ENCODE measurements at places on chromosomes 12 and 14.
A peak's percentile ranks its signal among the peaks of the same experiment; 100 is the strongest.

- DNase-seq, result no peak
These were observed 177.9 kb downstream of the ETV6 start for GRCh38 chr12:11827091-11828061.

DNA sequence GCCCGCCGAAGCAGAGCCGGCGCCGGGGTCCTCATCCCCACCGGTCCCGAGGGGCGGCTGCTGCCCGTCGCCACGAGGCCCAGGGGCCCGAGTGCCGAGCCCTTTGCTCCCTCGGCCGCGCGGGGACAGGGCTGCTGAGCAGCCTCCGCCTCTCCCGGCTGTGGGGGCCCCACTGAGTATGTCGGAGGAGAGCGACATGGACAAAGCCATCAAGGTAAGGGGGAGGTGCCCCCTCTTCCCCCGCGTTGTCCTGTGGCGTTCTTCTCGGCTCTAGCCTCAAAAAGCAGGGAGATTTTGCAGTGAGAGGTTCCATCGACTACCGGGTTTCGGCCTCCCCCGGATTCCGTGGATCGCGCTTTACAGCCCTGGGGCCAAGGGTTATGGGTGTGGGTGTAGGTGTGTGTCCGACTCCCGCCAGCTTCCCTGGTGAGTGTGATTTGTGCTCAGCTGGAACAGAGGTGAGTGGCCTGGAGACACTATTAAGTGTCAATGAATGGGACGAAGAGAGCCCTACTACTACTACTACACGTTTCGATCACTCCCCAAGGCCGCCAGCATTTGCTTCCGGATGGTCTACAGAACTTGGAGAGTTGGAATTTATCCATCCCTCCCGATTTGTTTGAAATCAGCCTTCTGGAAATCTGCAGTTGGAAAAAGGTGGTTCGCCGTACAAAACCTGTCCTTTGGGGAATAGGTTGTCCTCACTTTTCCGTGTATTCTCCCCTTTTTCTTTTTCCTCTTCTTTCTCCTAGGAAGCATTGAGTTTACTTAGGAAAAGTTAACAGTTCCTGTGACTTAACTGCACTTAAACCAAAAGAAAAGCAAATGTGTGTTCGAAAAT is 748 bp downstream of the MAPKAPK5 start:
- DNase-seq, result no peak

- DNase-seq, result no peak
These were observed 215.3 kb downstream of the CHST11 start for GRCh38 chr12:104672096-104672445.

DNA sequence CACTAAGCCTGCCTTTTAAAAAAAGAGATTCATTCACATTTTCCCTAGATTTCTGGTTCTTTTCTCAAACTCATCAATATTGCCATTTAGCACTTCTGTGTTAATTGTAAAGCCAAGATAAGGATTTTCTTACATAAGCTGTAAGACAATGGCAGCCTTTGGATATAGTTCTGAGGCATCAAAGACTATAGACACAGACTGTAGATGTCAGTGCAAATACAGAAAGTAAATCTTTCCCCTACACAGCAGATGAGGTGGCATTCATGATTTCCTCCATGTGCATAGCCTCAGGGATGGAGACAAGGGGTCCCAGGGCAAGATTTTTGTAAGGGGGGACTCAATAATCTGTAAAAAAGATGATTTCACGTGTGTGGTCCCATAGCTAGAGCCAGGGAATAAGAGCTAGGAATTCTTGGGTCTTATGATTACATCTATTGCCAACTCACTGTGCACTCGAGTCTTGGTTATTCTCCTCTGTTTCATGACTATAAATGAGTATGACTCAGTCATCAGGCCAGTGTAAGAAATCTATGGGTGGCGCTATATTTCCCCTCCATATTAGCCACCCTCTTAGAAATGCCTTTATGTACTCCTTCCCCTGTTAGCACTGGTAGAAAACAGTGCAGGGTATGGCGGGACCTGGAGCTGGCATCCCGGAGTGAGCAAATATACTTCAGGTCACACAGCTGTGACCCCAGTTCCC is 207.5 kb downstream of the EXOC5 start:
- DNase-seq, result no peak

DNA sequence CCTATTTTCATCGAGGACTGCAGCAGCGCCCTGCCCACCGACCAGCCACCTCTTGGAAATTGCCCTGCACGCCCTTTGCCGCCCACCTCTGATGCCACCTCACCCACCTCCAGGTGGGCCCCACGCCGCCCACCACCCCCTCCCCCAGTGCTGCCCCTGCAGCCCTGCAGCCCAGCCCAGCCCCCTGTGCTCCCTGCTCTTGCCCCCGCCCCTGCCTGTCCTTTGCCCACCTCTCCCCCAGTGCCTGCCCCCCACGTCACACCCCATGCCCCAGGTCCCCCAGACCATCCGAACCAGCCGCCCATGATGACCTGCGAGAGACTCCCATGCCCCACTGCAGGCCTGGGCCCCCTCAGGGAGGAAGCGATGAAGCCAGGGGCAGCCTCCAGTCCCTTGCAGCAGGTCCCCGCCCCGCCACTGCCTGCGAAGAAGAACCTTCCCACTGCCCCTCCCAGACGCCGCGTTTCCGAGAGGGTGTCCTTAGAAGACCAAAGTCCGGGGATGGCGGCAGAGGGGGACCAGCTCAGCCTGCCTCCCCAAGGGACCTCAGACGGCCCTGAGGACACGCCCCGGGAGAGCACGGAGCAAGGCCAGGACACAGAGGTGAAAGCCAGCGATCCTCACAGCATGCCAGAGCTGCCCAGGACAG is 96.5 kb downstream of the LGMN start:
- DNase-seq, result no peak

DNA sequence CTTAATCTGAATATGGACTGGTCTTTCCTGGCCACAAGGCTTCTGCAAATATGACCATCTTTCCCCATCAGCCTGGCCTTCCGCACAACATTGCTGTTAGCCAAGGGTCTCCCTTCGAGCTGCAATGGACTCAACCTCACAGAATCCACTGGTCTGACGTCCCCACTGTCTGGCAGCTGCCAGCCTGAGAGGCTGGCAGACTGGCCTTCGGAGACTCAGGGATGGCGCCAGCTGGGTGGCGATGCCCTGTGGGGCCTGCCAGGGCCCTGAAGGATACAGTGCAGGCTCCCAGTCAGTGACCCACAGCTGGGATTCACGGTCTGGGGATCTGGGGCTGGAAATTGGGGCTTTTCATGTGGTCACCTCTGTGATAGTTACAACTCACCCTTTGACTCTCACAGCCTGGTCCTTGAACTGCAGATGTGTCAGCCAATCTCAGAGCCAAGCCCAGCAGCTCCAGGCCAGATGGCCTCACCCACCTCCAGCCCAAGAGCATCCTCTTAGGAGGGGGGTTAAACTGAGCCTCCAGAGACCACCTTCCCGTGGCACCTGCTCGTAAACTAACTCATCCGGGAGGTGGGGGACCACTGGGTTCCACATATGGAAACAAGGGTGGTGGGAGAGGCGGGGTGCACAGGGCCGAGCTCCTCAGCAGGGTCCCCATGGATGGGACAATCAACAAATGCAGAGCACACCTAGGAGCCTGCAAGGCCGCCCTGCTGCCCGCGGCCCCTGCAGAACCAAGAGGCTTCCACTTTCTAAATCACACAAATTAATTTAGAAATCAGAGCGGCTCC is 21.1 kb upstream of the C14orf180 start:
- no peak for DNase-seq

DNA sequence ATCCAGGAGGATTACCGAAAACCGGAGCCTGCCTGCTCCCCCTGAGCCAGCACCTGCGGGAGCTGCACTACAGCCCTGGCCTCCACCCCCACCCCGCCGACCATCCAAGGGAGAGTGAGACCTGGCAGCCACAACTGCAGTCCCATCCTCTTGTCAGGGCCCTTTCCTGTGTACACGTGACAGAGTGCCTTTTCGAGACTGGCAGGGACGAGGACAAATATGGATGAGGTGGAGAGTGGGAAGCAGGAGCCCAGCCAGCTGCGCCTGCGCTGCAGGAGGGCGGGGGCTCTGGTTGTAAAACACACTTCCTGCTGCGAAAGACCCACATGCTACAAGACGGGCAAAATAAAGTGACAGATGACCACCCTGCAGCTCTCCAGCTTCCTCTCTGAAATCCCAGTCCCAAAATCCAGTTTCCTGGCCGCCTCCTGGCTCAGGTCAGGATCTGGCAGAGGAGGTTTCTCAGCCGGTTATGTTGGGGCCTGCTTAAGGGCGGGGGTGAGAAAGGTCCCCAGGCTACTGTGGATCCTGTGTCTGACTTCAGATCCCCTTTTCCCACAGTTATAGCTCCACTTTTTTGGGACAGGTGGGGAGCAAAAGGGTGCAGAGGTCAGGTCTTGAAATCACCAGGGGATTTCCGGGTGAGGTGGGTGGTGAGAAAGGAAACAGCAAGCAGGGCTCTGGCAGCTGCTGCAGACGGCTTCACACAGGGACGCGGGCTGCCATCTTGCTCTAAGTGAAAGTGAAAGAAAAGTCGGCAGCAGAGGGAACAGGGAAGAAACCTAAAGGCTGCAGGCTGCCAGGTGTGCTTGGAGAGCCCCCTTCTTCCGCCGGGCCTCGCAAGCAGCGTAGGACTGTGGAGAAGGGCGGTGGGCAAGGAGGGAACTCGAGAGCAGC is at the start of gene TAPBPL:
TSS of gene TAPBPL (plus strand) at position 695 of the 897 bp plus-strand sequence. CDS start 207 bp downstream, outside the sequence.
- peak; percentile 83 for DNase-seq
